HS-5 (cell line): ENCODE measurements at places on chromosomes 5 and 9.
A peak's percentile ranks its signal among the peaks of the same experiment; 100 is the strongest.

GRCh38 chr9:23438299-23438907 lies 387.6 kb downstream of the ELAVL2 start:
- DNase-seq, result no peak

DNA sequence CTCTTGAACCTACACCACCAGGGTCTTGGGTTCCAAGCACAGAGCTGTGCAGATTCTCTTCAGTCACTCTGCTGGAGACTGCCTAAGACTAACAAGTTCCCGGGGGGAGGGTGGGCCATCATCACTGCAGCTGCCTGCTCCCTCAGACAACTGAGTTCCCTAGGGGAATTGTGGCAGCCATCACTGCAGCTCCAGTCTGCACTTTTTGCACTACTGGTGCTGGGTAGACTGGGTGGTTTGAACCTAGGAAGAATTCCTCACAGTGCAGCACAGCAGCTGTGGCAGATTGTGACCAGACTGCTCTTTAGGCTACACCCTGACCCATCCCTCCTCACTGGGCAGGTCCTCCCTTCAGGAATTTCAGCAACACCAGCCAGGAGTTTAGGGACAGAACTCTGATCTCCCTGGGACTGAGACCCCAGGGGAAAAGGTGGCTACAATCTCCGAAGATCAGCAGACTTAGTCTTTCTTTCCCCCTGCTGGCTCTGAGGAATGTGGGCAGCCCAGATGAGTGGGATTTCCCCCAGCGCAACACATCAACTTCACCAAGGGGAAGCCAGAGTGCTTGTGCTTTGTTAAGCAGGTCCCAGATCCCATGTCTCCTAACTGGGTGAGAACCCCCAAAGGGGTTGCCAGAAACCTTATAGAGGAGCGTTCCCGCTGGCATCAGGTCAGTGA lies 30.9 kb upstream of the RGMB start:
- no peak for DNase-seq

- DNase-seq, result no peak
These were observed 9.7 kb upstream of the SNX24 start for GRCh38 chr5:122835681-122836080.

GRCh38 chr9:5301544-5301943 lies 3.0 kb downstream of the RLN2 start:
- DNase-seq, result no peak

GRCh38 chr5:431001-431710 lies 11.8 kb upstream of the EXOC3 start:
- no peak for DNase-seq

- no peak for DNase-seq
These were observed 203.8 kb downstream of the PBX3 start for GRCh38 chr9:125950880-125951471.

- no peak for DNase-seq
These were observed 7.0 kb downstream of the NSMF start for GRCh38 chr9:137452006-137452760.

DNA sequence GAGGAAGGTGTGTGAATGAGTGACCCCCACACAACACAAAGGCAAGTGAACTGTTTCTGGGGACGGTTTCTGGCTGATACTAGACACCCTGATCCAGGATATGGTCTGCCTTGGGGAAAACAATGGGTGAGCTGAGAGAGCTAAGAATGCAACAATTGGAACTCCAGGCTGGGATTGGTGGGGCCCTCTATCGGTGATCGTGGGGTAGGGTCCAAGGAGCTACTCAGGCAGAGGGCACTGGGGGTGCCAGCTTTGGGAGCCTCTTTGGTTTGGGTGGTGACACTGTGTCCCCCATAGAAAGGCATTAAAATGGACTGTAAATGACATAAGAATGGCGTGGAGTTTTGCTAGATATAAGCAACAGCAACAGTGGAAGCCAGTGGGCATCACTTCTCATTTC lies 439.1 kb downstream of the DMAC1 start:
- DNase-seq, result no peak

GRCh38 chr5:150593593-150593992 lies 46.9 kb upstream of the SYNPO start:
- DNase-seq, result no peak

DNA sequence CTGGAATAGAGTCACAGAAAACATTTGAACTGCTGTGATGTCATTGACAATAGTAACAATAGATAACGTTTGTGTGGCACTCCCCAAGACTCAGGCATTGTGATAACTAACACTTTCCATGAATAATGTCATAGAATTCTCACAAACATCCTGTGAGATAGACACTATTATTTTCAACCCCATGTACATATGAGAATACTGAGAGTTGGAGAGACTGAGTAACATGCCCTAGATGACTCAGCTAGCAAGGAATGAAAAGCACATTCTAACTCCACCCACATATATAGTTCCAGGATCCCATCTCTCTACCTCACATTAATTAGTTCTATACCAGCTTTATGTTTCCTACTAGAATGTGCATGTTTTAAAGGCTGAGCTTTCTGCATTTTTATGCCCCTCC lies 71.4 kb downstream of the ASTN2 start:
- no peak for DNase-seq

- peak; percentile 45 for DNase-seq
These were observed 762.1 kb upstream of the TYRP1 start for GRCh38 chr9:11931109-11931508.

GRCh38 chr9:18061856-18062255 lies 412.1 kb upstream of the ADAMTSL1 start:
- no peak for DNase-seq

DNA sequence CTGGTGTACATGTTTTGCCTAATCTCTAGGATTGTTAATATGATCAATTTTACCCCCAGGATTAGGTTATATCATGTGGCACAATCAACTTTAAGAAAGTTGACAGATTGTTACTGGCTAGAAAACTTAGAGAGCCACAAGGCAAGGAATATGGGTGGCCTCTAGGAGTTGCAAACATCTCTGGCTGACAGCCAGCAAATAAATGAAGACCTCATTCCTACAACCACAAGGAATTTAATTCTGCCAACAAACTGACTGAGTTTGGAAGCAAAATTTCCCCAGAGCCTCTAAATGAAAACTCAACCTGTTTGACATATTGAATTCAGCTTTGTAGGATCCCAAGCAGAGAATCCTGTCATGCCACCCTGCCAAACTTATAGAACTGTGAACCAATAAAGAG lies 196.4 kb upstream of the PTGER4 start:
- no peak for DNase-seq

- DNase-seq, result peak; percentile 24
These were observed 416.9 kb downstream of the PSAT1 start for GRCh38 chr9:78713614-78714405.

DNA sequence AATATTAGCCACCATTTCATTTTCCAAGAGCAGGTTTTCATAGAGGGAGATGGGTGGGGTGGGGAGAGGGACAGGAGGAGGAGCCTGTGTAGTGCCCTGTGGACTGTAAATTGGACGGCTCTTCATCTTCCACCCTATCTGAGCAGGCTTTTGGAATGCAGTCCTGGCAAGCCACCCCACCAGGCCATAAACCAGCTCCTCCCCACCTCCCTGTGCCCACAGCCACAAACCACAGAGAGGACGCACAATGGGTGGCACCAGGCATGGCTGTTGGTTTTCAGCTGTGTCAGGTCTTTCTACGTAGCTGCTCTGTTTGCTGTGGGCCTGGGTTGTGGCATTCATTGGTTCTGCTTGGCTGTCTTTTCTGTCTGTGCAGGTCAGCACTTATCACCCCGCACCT lies 58.0 kb downstream of the PLAC8L1 start:
- DNase-seq, result no peak

DNA sequence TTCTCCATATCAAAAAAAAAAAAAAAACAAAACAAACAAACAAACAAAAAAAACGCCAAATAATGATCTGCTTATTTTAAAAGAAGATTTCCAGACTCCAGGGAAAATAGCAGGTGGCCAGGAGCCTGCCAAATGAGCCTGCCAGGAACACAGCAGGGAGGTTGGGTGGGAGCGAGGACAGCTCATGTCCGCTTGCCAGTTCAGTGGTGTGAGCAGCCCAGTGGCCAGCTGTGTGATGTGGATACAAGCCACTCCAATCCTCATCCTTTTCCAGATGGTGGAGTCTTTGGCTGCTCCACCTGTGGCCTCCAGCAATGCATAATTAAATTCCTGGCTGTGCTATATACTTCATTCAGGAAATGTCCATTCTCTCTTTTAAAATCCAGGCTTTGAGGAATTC lies 1025.1 kb upstream of the C9orf72 start:
- DNase-seq, result no peak

DNA sequence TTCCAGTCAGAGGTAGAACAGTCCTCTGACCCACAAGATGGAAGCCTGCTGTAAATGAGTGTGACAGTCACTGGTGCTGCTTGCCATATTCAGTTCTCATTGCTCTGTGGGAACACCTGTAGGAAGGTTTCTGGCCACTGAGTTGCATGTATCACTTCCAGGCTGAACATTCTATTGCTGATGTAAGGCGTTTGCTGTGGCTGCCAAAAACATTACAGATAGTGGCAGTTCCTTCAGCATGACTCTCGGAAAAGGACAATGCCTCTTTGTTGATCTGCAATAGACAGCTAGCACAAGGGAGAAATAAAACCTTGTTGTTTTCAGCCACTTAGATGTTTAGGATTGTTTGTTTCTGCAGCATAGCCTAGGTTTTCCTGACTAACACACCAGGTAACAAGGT lies 217.2 kb downstream of the AGTPBP1 start:
- DNase-seq, result no peak

GRCh38 chr5:24142341-24142740 lies 502.4 kb downstream of the CDH10 start:
- no peak for DNase-seq

GRCh38 chr9:125969462-125969861 lies 222.3 kb downstream of the PBX3 start:
- DNase-seq, result no peak

- peak; percentile 36 for DNase-seq
These were observed 118.1 kb downstream of the DPYSL3 start for GRCh38 chr5:147391781-147392180.

- DNase-seq, result no peak
These were observed 100.1 kb downstream of the CDC42SE2 start for GRCh38 chr5:131363811-131364506.

DNA sequence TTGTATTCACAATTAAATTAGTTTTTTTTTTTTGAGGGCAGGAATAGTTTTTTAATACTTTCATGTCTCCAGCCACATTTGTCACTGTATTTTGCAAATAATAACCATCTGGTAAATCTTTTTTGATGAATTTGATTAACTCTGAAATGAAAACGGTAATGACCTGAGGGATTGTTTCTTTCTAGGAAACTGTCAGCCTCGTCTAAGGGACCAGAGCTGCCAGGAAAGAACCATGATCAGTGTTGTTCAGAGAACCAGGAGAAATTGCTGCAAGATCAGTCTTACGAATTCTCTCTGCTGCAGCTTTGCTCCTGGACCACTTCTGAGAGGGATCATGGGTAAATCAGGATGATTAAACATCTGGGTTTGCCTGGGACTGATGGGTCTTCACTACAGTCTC lies 114.5 kb upstream of the TAF11L2 start:
- no peak for DNase-seq

DNA sequence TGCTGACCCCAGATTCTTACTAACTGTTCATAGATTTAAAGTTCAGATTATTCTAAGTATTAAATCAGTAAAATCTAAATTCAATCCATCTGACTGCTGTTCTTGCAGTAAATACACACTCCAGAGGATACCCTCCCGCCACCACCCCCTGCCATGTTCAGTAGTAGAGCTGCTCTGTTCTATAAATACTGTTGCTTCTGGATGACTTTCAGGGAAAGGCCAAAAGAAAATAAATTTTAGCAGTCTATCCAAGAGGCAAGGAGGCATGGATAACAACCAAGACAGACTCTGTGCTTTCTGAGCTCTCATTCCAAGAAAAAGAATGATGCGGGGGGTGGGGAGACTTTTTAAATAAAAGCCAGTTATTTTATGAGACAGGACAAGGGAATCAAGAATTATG lies 115.1 kb downstream of the ADAMTS6 start:
- no peak for DNase-seq

DNA sequence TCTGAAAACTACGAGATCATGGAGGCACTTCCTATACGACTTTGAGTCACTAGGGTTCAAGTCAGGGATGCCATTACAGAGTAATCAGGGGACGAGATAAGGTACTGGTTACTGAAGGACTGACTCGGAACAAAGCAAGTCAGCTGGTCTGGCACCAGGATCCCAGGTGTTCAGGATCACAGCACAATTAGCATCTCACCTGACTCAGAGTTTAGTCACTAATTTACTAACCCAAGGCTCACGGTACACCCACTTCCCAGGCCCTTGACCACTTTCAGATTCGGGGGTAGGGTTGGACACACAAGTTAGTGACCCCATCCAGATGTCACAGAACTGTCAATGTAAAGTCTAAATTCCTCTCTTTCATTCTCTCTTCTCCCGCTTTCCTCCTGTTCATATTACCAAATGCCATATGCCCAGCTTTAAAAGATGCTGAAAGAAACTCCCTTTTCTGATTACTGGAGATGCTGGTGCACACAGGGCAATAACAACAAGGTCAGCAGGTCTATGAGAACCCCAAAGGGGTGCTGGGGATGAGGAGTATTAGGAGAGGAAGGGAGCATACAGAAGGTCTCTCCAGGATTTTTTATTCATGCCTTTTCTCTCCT lies 657.8 kb downstream of the TLE1 start:
- no peak for DNase-seq

GRCh38 chr9:85900504-85901201 lies 40.3 kb upstream of the NAA35 start:
- DNase-seq, result no peak

- no peak for DNase-seq
These were observed 1207.1 kb upstream of the CDH18 start for GRCh38 chr5:21195145-21195544.

GRCh38 chr5:126972062-126972895 lies 58.1 kb downstream of the MARCHF3 start:
- no peak for DNase-seq

DNA sequence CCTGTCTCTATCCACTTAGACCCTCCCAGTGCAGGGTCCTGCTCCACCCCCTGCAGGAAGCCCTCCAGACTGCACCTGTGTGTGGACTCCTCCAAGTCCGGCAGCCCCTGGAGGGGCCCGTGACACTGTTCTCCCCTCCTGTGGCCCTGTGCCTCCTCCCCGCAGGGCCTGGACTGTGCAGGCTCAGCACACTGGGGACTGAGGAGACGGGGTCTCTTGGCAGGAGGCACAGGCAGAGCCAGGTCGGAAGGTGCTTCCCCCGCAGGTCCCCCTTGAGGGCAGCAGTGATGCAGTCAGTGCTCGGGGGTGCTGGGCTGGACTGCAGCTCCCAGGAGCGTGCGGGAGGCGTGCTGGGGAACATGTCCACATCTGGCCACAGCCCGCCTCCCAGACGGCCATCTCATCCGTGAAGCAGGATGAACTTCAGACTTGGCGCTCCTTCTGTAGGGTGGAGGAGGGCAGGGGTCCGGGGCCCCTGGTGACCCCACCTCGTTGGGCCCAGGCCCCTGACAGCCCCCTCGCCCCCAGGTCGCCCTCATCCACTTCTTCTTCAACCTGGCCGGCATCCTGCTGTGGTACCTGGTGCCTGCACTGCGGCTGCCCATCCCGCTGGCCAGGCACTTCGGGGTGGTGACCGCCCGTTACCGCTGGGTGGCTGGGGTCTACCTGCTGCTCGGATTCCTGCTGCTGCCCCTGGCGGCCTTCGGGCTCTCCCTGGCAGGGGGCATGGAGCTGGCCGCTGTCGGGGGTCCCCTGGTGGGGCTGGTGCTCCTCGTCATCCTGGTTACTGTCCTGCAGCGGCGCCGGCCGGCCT lies 4.9 kb downstream of the SLC34A3 start:
- DNase-seq, result no peak

- no peak for DNase-seq
These were observed 145.4 kb upstream of the IER5L start for GRCh38 chr9:129323376-129323998.
